Stomach (tissue), 19 donors: ENCODE measurements at places on chromosomes 11 and 22.
A peak's percentile ranks its signal among the peaks of the same experiment; 100 is the strongest.

- peak; percentile 29 for DNase-seq
Measured at GRCh38 chr11:123475469-123475868, 45.4 kb downstream of the GRAMD1B start.

GRCh38 chr11:45698777-45699497 lies 33.5 kb upstream of the CHST1 start:
- no peak for DNase-seq

DNA sequence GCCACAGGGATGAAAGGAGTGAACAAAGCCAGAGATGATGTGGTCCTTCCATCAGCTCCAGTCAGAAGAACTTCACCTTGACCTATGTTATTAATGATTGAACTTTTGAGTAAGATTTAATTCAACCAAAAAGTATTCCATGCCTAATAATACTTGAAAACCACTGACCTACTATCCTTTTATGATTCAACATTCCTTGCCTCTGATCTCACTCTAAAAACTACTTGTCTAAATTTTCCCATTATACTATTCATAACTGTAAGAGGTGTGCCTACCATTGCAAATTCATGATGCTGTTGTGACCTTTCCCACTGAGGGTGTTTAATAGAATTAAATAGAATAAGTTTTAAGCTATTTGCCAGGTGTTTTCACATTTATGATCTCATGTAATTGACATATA lies 164.7 kb upstream of the GUCY1A2 start:
- DNase-seq = no peak

DNA sequence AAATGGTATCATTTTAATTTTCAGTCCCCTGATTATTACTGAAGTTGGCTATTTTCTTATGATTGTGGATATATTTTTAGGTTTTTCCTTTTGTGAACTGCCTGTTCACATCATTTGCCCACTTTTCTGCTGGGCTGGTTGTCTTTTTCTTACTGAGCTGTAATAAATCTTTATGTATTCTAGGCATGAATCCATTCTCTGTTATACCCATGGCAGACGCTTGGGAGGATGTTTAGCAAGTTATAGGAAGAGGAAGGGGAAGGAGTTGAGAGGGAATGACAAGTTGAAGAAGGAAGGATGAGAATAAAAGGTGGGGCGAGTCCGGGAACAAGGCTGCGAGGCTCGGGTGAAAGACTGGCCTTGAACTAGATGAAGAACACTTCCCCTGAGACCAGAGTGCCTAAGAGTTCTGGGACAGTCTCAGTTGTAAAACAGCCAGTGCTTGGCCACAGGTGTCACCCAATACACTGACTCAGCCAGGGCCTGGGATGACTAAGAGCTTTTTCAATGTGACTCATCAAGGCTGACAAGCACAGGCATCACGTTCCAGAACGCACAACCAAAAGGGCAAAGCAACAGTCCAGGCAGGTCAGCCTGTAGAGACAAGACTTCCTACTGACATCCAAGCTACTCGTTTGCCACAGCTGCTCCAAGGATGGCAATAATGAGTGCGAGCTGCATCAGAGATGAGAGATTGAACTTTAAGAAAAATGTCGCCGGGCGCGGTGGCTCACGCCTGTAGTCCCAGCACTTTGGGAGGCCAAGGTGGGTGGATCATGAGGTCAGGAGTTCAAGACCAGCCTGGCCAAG lies 35.2 kb downstream of the LRFN4 start:
- DNase-seq = no peak

GRCh38 chr11:17762309-17762974 lies 27.9 kb downstream of the KCNC1 start:
- no peak for DNase-seq
